KG1 (cell line): ENCODE measurements at places on chromosomes 6 and 20.

GRCh38 chr6:90993770-90994169 is 406.9 kb upstream of the MAP3K7 start:
- DNase-seq = no peak

DNA sequence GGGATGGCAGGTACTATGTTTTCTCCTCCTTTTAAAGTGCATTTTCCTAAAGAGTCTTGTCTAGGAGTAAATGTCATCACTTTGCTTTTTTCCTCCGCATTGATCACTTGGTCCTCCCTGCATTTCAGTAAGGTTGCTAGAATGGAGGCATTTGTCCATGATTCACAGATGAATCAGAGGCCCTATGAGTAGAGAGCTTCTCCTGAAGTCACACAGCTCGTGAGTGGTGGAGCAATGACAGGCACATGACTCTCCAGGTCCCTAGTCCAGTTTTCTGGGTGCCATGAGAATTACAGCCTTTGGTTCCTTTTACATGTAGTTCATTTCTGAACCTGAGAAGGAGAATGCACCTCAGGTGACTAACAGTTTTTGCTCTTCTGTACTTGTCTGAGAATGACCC is 50.5 kb downstream of the HLA-A start:
- DNase-seq = no peak

DNA sequence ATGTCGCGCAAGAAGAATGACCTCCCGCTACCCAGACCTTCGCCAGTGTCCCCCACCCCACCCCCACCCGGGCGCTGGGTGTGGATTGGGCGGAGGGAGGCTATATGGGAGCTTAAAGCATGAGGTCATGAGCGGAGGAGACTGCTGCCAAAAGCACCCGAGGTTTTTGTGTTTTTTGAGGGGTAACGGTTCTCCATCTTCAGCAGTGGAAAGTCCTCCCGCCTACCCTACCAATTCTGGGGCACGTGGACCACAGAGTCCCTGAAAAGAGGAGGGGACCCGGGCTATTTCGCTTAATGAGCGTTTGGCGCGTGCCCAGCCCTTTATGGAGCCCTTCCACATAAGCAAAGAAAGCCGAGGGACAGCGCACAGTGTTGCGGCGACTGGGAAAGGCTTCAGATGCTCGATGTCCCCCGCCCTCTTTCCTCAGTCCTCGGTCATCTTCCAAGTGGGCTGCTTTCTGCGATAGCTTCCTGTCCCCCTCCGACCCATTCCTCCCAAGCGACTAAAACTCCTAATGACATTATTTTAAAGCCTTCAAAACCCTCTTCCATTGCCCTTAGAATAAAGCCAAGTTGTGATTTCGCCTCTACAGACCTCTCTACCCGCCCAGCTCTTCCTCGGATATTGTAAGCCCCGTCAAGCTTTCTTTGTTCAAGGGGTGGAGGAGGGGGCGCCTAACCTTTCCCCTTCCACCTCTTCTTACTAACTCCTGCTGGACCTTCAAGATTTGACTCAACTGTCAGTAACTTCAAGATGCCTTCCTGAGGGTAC is 2.1 kb upstream of the TRERF1 start:
- DNase-seq = no peak

- DNase-seq = no peak
Observed at GRCh38 chr6:105872249-105872648, 213.9 kb upstream of the PRDM1 start.

DNA sequence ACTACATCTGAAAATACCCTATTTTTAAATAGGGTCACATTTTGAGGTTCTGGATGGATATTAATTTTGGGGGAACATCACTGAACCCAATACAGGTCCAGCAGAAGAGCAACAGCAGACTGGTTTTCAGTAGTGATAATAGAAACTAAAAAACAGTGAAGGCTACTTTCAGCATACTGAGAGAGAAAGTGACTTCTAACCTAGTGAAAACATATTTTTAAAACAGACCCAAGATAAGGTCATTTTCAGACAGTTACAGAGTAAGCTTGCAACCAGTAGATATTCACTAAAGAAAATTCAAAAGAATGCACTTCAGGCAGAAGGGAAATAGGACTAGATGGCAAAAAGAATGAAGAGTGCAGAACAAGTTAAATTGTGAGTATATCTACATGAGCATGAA is 42.0 kb upstream of the TMEM244 start:
- no peak for DNase-seq

DNA sequence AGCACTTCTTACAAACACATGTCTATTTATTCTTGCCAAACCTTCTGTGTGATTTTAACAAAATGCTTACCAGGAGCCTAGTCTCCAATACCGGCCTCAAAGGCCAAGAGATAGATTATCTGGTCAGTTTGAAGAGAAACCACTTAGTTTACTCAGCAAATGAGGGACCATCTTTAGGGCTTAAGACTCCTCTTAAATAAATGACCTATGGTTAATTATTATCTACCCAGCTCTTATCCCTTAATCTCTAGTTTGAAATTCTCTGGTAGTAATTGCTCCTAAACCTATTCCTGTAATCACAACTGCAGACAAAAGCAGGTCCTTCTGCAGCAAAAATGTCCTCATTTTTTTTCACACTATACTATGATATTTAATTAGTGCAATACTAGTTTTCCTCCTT is 301.8 kb downstream of the KIF16B start:
- DNase-seq = no peak

DNA sequence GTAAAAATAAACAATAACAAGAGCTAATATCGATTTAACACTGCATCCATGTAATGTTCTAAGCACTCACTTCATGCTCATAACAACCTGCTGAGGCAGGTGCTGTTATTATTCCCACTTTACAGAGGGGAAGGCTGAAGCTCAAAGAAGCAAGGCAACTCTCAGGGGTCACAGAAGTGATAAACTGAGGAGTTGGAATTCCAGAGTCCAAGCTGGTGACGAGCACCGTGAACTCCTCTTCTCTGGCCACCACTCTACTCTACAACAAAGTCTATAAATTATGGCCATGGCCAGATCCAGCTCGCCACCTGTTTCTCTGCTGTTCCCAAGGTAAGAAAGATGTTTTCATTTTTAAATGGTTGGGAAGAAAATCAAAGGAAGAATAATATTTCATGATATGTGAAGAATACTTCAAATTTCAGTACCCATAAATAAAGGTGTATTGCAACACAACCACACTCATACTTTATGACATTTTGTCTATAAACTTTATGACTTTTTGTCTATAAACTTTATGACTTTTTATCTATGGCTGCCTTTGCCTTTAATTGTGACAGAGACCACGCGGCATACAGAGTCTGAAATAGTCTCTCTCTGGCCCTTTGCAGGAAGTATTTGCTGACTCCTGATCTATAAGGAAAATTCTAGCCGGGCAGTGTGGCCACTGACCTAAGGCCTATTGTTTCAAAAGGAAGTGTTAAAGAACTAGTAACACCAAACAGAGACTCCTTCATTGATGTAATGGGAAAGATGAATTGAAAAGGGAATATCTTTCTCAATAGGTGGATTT is 113.2 kb upstream of the KCNG1 start:
- no peak for DNase-seq

DNA sequence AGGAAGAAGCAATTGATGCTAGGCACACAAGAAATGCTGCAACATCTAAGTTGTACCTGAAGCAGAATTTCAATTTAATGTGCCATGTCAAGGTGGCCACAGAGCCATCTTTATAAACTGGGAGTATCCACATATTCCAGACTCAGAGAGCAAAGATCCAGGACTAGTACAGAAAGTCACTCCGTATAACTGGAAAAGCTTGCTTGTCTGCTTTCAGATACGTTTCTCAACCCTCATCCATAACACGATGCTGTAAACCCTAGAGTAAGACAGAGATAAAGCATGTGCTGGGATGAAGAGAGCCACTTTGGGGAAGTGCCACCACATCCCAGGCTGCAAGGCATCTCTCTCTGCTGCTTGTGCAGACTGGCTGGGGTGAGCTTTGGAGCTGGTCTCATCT is 134.7 kb downstream of the PACRG start:
- DNase-seq = no peak

- DNase-seq = no peak
Observed at GRCh38 chr20:25726357-25726756, 29.7 kb upstream of the ZNF337 start.

- no peak for DNase-seq
Observed at GRCh38 chr6:14444295-14444972, 326.9 kb downstream of the CD83 start.
